ENCODE measurements at places on chromosomes 16 and 17.

- no peak for DNase-seq
Measured at GRCh38 chr16:79309606-79310005, 290.9 kb downstream of the MAF start.

DNA sequence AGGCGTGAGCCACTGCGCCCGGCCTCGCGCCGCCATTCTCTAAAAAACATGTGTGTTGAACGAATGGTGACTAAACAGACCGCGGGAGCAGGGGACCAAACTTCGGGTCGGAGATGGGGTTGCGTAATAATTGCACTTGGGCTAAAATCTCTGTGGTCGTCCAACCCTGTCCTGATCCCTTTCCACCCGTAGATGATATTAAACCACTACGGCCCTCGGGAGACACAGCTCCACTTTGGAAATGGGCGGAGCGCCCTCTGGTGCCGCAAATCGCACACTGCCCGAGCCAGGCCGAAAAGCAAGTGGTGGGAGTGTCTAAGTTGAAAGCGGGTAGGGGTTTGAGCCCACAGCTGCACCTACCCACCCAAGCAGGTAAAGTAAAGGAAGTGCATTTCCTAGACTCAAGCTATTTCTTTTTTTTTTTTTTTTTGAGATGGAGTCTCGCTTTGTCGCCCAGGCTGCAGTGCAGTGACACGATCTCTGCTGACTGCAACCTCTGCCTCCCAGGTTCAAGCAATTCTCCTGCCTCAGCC, 17.0 kb downstream of the CAVIN1 start:
- peak; percentile 69 for DNase-seq

DNA sequence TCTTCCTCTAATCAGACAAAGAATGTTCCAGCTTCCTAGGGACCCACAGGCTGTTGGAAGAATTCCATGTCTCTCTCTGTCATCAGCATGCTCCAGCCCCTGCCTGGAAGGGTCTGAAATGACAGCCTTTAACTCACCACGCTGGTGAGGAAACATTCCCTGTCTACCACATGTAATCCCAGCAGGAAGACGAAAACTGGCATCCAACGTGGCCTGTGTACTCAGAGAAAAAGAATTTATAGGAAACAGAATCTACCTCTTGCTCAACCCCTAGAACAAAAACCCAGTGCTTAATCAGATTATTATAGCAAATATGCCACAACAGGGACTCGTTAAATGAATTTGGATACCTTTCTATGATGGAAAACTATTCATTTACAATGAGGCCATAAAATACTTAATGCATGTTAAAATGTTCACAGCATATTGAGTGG, 147.3 kb upstream of the FOXF1 start:
- no peak for DNase-seq

GRCh38 chr17:73067075-73067474, 25.4 kb downstream of the SLC39A11 start:
- DNase-seq, result no peak

DNA sequence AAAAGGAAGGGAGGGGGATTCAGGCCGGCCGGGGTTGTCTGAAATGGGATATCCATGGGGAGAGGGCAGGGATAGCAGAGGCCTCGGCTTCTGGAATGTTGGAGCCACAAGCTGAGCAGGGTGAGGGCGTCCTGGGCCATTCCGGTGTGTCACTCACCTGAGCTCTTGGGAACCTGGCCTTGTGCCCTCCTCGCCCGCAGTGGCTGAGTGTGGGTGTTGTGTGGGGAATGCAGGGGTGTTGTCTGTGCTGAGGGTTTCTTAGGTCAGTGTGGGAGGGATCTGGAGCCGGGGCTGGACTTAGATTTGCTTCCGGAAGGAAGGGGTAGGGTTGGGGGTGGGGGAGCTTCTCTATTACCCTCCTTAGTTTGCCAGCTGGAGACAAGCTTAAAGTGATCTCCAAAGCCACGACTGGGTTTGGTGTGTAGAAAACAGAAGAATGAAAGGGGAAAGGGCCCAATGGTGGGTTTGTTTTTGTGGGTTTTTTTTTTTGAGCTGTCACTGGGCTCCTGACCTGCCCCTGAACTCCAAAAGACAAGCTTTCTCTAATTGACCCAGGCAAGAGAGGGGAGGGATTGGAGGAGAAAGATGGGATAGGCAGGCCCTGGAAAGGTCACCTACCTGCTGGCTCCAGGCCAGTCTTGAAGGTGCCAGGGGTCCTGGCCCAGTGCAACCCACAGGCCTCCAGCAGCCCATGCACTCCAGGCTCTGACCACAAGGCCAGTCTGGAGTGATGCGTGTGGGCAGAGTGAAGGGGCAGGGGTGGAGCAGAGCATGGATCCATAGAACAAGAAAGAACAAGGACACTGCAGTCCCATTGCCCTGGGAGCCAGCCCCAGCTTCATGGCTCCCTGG, at the start of gene SULT1A2:
TSS of gene SULT1A2 (minus strand) at position 211 of the 852 bp plus-strand sequence. CDS start 1,120 bp downstream, outside the sequence.
- DNase-seq, result no peak

- no peak for DNase-seq
Measured at GRCh38 chr17:80006339-80006720, 29.3 kb downstream of the TBC1D16 start.

DNA sequence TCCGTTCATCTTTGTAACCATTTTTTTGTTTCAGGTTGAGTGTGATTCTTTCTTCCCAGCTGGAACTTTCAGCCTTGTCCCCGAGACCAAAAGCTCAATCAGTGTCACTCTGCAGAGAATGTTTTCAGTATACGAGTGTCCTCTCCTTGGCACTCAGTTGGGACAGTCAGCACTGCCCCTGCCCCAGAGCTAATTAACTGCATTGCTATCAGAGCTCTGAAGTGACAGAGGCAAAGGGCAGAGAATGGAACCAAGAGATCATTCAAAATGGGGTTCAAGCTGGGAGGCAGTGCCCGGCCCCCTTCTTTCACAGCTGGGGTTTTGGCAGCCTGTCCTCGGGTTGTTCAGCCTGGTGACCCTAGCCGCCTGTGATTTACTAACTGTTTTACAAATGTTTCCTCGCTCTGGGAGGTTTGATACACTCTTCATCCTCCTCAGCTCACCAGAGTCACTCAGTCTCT, 195.9 kb upstream of the TBX2 start:
- DNase-seq, result no peak

- no peak for DNase-seq
Measured at GRCh38 chr17:79681628-79682261, 49.0 kb upstream of the ENPP7 start.

DNA sequence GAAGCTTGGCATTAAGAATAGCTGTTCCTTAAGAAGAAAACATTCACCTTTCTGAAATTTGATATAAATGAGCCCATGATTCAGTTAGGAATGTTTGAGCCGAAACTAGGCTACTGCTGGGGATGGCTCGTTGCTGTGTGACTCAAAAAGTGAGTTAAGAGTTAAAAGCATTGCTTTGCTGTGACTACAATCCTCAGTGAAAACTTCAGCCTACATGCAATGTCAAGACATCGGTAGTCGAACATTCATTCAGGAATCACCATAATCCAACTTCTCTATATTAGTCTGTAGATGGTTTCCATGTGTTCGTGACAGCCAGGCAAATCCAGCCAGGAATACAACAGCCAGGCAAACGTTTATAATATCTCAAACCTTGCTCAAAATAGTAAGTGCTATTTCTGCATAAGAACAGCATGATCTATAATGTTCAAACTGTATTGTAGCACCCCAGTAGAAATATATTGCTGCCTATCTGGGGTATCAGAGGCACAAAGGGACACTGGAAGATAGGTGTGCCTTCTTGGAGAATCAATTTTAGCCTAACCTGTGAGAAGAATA, 1225.1 kb downstream of the CDH8 start:
- DNase-seq, result no peak

DNA sequence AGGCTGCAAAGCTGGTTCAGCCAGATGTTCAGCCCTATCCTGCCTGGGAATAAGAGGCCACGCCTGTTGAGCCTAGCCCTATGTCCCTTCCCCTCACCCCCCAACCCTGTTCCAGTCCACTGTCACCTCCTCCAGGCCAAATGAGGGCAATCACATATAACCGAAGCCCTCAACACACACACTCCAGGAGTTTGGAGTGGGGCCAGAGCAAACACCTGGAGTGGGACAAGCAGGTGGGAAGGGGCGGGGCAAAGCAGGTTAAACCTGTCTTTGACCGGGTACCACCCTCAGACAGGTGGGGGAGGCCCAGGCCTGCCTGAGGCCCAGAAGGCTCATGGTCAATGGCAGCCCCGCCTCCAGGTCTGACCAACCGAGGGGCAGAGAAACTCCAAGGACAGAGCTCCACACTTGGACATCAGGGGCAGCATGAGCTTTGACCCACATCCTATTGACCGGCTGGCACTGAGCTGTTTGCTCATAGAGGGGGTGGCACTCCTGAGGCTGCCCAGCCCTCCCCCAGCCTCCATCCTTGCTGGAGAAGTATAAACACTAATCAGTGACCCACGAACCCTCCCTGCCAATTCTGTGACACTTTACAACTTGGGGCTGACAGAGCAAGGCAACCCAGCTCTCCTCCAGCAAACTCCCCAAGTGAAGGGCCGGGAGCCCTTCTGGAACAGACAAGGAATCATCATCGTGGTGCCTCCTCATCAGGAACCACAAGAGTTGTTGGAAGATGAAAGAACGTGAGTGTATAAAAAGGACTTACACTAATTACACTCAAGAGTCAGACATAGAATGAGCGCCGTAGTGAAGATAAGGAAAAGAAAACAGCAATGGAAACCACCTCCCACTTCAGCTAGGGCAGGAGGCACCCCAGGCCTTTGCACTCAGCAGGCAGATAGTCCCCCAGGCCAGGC, 1.5 kb downstream of the ESRP2 start:
- DNase-seq, result no peak

DNA sequence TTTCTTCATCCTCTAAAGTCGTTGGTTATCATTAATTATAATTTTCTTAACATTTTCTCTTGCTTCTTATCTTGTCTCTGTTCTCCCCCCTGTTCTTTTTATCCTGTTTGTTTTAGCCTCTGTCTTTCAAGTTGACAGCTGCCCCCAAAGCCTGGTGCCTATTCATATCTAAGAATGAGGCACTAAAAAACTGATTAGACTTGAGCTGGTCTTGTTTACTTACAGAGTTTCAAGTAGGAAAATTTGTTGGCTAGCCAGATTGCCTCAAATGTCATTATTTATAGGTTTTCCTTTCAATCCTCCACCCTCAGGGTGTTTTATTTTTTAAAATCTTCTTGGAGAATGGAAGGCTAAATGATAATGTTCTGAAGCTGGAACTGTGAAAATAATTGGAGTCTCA, 236.0 kb downstream of the UTP18 start:
- DNase-seq, result no peak

DNA sequence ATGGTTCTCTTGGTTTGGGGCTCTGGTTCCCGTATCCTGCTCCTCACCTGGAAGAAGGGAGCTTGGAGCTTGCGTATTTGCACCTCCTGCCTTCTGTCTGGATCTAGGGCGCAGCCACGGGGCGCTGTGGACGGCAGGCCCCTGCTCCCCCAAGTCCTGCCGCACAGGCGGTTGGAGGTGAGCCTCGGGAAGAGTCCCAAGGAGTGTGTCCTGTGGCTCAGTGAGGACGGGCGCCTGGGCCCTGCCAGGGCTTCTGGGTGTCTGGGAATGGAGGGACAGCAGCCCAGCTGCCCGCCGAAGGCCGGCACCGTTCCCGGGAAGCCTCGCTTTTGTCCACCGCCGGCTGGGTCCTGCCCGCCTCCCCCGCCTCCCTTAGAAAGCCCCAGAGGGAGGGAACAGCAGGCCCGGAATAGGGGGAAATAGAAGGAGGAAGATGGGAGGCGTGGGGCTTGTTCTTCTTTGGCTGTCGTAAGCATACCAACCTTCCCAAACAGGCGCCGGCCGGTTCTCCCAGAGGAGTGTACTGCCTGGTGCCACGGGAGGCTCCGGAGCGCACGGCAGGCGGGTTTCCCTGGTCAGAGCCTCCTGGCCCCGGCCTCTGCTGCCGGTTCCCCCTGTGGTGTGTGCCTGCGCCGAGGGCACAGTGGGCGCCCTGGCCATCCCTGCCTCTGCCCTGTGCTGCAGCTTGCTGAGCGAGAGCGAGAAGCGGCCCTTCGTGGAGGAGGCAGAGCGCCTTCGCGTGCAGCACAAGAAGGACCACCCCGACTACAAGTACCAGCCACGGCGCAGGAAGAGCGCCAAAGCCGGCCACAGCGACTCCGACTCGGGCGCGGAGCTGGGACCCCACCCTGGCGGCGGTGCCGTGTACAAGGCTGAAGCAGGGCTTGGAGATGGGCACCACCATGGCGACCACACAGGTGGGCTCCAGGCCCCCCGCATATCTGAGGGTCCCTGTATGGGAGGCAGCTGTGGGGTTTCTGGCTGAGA, 1.8 kb downstream of the SOX8 start:
- DNase-seq, result no peak

GRCh38 chr16:74716355-74716754, 15.7 kb upstream of the MLKL start:
- DNase-seq, result no peak

DNA sequence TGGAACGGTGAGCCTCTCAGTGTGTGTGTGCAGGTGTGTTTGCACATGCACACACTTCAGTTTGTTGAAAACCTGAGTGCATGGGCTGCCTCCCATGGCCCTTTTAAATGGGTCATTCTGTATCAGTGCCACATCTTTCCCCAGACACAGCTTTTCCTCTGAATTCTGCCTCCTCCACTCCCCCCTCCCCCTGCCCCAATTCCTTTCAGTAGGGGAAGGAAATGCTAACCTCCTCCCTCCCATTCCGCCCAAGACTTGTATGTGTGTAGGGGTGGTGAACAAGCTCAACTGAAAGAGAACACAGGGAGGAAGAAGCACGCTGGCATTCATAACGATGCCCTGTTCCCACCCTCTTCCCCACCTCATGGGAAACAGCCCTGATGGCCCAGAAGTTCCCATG, 34.3 kb downstream of the C17orf75 start:
- DNase-seq, result no peak

GRCh38 chr16:11386791-11387546, 41.7 kb downstream of the RMI2 start:
- DNase-seq, result no peak

DNA sequence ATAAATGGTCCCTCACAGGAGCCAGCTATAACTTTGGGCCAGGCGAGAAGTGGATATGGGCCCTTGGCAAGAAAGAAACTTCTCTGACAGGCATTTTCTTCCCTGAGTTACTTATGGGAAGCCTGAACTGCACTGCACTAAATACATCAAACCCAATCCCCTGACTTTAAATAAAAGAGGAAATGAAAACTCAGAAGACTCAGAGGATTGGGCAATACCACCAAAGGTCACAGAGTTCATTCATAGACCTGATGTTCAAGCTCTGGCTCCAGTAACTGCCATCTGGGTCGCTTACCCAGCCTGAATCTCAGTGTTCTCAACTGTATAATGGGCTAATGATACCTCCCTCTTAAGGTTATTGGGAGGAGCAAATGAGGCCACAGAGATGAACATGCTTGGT, 815 bp downstream of the KRT35 start:
- no peak for DNase-seq

DNA sequence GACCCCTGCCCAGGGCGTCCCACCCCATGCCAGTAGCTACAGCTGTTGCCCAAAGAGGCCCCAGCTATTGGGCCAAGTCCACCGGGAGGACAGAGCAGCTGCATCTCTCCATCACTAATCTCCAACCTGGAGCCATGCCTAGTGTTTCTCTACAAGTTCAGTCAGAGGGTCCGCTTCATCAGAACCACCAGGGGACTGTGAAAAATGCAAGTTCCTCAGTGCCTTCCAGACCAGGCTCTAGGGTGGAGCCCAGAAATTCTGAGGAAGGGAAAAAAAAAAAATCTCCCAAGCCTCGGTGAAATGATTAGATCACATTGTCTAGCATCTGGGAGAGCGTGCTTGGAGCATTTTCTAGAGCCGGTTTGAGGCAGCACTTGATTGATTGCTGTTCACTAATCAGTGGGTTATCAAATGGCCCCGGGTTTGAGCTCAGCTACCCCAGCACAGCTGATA, 22.4 kb upstream of the HERPUD1 start:
- DNase-seq, result no peak

Data from stimulated activated CD8-positive, alpha-beta memory T cell treated with anti-CD3 and anti-CD28 coated beads, Interleukin-7, amount 100 ng/mL, for 24 hours (primary cell).